ENCODE measurements at places on chromosomes 4 and X.

GRCh38 chr4:141635736-141636081 is 674 bp upstream of the IL15 start:
- peak; percentile 9 for DNase-seq

- DNase-seq, result no peak
Observed at GRCh38 chrX:23435575-23435974, 100.9 kb downstream of the PTCHD1 start.

GRCh38 chr4:46505131-46505530 is 115.2 kb upstream of the GABRA2 start:
- DNase-seq, result no peak

DNA sequence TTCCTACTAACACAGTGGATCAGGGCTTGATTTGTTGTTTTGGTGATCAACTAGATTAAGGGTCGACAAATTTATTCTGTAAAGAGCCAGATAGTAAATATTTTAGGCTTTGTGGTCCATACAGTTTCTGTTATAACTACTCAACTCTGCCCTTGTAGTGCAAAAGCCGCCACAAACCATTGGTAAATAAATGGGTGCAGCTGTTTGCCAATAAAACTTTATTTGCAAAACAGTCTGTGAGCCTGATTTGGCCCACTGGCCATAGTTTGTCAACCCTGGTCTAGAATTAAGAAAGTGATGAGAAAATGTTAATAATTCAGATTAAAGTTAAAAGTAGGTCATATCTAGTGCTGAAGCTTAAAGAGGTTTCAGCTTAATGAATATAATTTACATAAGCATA is 84.0 kb upstream of the TRIM2 start:
- DNase-seq, result no peak

- DNase-seq, result no peak
Observed at GRCh38 chr4:13535708-13536361, 8.5 kb downstream of the NKX3-2 start.

DNA sequence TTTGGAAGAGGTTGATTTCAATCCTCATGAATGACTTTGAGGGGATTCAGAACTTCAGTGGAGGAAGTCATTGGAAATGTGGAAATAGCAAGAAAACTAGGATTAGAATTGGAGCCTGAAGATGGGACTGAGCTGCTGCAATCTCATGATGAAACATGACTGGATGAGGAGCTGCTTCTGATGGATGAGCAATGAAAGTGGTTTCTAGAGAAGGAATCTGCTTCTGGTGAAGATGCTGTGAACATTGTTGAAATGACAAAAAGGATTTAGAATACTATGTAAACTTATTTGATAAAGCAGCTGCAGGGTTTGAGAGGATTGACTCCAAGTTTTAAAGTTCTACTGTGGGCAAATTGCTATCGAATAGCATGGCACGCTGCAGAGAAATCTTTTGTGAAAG is 27.1 kb downstream of the EVC start:
- no peak for DNase-seq

DNA sequence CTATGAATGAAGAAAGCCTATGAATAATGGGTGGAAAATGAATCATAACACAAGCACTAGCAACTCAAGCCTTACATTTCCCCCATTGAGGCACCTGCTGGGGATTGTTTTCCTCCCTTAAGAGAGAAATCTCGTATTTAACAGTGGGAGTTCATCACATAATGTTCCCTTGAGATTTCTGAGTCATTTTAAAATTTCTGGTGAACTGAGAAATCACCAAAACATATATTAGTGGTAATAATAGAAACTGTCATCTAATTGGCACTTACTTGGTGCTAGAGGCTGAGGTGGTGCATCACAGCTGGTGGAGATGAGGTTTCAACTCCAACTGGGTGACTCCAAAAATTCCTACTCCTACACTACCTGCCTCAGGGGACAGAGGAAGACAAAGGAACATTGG is 561.3 kb upstream of the LCORL start:
- DNase-seq, result no peak

DNA sequence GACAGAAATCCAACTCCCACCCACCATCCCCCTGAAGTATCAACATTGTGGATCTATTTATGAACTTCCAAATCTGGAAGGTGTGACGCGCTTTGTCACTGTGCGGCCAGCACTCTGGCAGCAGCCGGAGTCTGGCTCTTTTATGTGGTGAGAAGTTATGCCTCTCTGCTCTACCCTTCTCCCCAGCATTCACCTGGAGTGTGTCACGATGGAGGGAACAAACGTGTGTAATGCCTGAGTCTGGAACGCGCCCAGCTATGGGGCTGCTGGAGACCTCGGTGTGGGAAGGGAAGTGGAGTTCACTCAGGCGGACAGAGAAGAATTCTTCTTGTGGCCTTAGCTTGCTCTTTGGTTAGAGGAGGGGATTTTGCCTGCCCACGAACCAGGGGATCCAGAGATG is 222.1 kb upstream of the RPL34 start:
- no peak for DNase-seq

- peak; percentile 81 for DNase-seq
Observed at GRCh38 chrX:49171752-49172279, at the start of gene PLP2. Gene PLP2, plus strand, starts transcription at chrX:49171898. Its CDS starts 103 bp downstream, at chrX:49172001.

- no peak for DNase-seq
Observed at GRCh38 chr4:27861802-27862201, 1001.2 kb downstream of the STIM2 start.

DNA sequence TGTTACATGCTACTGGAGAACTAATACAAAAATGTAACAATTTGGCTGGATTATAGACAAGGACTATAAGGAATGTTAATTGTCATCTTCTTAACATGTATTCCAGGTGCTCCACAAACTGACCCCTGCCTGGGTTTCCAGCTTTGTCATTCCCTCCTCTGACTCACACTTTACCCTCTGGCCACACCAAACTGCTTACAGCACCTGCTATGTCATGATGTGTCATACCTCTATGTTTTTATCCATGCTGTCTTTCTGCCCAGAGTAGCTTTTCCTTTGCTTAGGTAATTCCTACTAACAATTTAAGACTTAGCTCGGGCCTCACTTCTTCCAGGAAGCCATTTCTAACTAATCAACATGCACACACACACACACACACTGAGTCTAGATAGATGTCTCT is 14.0 kb upstream of the SHROOM4 start:
- no peak for DNase-seq

GRCh38 chr4:139153411-139154133 is 23.4 kb downstream of the ELF2 start:
- no peak for DNase-seq

GRCh38 chr4:25813448-25814106 is 49.2 kb downstream of the SEL1L3 start:
- no peak for DNase-seq

- DNase-seq, result no peak
Observed at GRCh38 chr4:145663194-145663593, 16.8 kb upstream of the C4orf51 start.

DNA sequence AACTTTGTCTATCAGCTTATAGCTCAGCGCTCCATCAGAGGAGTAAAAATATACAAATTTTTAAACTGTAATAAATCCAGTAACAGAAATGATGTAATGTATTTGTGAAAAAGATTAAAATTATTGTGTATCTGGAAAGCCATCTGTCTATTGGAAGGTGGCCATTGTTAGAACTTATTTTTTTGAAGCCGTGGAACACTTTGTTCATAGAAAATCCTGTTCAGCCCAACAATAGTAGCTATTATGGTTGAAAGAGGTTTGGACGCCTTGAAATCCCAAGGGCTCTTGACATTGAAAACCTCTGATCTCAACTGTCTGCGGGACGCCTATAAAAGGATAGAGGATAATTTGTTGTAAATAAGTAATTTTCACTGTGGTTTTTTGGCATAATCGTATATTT is 98.3 kb downstream of the RAPGEF2 start:
- DNase-seq, result no peak

GRCh38 chrX:13933352-13933751 is 96.3 kb downstream of the GEMIN8 start:
- DNase-seq, result no peak

GRCh38 chrX:101550362-101550750 is at the start of gene ARMCX1:
Gene ARMCX1, plus strand, starts transcription at chrX:101550547. Its CDS starts 2,384 bp downstream, at chrX:101552931.
- peak; percentile 3 for DNase-seq

DNA sequence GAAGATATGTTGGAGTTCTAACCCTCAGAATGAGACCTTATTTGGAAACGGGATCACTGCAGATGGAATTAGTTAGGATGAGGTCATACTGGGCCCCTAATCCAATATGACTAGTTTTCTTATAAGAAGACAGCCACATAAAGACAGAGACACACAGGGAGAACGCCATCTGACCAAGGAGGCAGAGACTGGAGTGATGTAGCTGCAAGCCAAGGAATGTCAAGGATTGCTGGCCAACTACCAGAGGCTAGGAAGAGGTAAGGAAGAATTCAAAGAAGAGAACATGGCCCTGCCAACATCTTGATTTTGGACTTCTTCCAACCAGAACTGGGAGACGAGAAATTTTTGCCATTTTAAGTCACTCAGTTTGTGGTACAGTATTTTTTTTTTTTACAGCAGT is 152.8 kb upstream of the DIPK2B start:
- no peak for DNase-seq

DNA sequence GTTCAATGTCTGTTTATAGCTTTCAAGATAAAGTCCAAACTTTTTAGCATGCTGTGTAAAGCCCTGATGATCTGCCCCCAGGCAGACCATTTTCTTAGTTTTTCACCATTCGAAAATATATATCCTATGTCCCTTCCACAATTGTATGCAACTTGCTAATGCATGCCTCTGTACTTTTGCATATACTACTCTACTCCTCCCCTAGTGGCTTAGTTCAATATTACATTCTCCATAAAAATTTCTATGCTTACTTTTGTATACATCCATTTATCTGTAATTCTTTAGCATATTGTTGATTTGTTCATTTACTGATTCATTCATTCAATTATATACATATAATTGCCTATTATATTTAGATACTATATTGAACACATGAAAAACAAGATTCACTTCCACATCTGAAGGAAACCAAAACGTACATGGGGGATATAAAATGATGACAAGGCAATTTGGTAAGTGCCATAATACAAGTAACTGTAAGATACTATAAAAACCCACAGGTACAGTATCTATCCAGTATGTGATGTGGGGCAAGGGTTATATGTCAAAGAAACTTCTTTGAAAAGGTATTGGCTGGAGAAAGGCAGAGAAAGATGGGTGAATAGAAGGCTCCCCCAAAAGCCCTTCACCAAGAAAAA is 902.5 kb downstream of the FAM133A start:
- no peak for DNase-seq

DNA sequence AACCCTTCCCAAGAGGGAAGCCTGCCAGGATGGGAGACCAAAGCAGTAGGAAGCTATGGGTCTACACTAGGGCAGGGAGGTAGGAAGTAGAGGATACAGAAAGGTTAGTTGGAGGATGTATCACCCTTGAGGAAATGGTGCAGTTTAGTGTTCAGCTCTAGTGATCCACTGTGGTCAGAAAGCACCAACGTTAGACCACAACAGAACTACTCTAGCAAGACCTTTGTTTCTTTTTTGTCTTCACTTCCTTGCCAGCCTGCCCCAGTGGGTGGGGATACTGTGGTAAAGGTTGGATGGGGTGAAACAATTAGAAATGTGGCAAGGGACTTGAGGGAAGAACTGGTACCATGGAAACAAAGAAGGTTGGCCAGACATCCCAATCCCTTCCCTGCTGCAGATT is 83.3 kb downstream of the DDIT4L start:
- peak; percentile 21 for DNase-seq

- no peak for DNase-seq
Observed at GRCh38 chr4:25356068-25356467, 21.0 kb upstream of the ANAPC4 start.
